ENCODE measurements at places on chromosomes 7 and 10.

DNA sequence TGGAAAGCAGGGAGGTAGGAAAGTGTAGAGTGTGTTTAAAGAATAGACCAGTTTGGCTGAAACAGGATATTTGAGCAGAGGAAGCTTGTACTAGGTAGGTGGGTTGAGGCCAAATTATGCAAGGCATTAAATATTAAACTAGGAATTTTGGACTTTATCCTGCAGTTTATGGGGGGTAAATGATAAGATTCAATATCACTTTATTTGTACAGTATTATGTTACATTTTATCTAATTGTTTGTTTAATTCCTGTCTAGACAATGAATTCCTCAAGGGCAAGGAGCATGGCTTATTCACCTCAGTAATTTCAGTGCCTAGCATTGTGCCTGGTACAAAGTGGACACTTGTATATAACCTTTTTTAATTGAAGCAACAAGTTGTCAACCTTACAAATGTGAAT, 125.9 kb downstream of the CFTR start:
- no peak for DNase-seq

- DNase-seq: no peak
These were observed 197.9 kb downstream of the MBL2 start for GRCh38 chr10:52574697-52575096.

DNA sequence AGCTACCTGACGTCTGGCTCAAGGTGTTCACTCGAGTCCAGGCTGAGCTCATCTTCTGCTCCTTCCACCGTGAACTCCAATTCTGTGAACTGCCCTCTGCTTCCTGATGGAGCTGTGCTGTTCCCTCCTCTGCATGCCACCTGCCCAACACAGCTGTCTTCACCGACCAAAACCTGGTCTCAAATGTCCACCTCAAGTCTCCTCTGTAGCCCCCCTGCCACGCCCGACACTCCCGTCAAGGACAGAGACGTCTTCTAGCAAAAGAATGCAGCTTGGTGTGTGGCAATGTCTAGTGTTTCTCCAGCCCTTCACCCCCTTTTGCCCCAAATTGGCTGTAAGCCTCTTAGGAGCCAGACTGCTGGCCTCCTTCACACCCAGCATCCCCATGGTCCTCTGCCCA, 305.1 kb downstream of the DNAJB6 start:
- DNase-seq: no peak

GRCh38 chr7:127706766-127707165, 54.8 kb downstream of the SND1 start:
- DNase-seq: no peak

DNA sequence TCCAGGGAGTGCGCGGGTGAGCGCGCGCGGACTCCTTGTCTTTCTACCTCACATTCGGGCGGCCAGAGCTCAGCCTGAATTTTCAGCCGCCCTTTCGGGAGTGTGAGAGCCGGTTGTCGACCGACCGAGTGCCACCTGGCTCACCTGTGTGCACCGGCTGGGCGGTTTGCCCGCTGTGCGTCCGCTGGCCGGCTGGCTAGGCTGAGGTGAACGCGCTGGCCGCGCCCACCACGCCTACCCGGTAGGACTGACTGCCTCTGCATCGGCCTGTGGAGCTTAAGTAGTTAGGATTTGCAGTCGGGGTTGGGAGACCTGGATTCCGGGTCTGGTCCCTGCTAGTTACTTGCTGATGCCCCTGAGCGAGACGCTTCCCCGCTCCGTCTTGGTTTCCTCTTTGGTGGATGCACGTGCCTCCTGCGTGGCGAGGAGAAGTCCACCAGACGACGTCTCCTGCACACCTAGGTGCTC, 553 bp downstream of the TSPAN15 start:
- no peak for DNase-seq

DNA sequence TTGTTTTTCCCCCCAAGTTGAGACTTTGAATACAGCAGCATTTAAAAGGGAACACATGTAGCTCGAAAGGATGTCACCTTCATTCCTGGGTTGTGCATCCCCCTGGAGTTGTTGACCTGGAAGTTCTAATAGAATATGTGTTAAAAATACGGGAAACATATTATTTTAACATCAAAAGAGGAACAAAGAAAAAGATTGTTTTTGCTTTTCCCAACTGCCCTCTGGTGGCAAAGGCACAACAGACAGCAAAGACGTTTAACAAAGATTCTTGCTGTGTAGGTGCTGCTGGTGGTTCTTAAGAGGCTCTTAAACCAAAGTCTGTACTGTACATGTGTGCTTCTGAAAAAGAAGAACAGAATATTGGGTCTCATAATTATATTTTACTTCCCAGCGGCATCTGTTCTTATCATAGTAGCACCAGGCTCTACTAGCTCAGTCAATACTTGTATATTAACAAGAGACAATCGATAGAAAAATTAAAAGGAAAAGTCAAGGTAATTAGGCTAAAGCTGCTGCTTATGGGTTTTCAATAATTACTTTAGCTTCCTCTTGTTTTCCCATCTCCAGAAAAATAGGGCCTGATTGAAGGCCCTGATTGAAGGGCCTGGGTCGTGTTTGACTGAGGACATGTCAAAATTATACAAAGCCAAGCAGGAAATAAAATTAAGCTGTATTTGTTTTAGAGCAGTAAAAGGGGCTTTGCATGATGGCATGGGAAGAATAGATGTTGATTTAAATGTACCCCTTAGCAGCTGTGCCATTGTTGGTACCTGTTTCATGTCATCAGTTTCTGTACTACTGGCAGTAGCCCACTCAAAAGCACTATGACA, 384.2 kb upstream of the LRGUK start:
- DNase-seq: no peak

DNA sequence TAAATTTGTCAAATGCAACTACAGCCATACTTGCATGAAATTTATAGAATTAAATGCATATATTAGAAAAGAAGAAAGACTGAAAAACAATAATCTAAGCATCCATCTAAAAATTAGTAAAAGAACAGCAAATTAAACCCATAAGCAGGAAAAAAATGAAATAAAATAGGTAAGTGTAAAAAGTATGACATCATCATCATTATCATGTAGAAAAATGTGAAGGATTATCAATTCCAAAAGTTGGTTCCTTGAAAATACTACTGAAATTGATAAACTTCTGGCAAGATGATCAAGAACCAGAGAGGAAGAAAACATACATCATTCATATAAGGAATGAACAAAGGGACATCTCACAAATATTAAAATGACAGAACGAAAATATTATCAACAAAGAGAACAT, 19.6 kb upstream of the HECW1 start:
- DNase-seq: no peak

- no peak for DNase-seq
These were observed 24.0 kb downstream of the LAMB1 start for GRCh38 chr7:107978815-107979408.
